NCI-H460 (cell line): ENCODE measurements at places on chromosomes 5 and 9. TPM values are rescaled to one million over a fixed set of nuclear protein-coding genes. Genes with fewer than 3 reads are reported as not detected.
A peak's percentile ranks its signal among the peaks of the same experiment; 100 is the strongest.

GRCh38 chr5:173915310-173916014 lies 27.3 kb downstream of the CPEB4 start:
- no peak for DNase-seq

- peak; percentile 25 for DNase-seq
Measured at GRCh38 chr5:95081982-95082381, 202.9 kb downstream of the MCTP1 start.

DNA sequence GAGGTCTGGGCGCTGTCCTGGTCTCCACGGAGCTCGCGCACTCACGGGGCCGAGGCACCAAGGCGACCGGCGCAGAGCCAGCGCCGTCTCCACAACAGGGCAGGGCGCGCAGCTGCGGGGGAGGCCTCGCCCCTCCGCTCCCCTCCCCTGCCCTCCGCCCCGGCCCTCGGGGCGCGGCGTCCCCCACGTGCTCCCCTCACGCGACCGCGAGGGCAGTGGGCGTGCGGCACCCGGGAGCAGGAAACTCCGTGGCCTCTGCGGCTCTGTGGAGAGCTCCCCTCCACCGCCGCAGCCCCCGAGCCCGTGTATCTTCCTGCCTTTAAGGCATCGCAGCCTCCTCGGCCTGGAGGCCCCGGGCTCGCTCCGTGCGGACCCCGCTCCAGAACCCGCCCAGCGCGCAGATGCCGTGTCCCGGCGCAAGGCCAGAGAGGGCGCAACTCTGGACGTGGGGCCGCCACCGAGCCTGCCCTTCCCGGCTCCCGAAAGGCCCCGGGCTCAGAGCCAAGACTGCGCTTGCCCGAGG lies 708 bp upstream of the TUBB4B start:
- peak; percentile 43 for DNase-seq

- no peak for DNase-seq
Measured at GRCh38 chr5:37494756-37495155, 115.6 kb downstream of the WDR70 start.

ADAMTS16 gene
- total RNA-seq = not detected in 2 replicates
